ENCODE measurements at places on chromosomes 2 and 18.

DNA sequence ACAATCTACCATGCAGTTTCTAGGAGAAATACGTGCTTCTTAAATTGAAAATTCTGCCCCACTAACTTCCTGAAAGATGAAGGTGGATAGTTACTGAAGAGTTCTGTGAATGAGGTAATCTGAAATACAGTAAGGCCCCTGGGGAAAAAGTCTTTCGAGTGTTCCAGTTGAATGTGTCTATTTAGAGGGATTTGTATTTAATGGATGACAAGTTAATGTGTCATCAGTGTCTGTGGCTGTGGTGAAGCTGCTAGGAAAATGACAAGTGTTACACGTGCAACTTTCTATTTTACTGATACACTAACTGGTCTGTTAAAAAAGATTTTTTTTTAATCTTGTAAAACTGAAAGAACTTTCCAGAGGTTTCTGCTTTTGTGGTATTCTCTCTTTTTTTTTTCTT lies 384.6 kb downstream of the STK39 start:
- DNase-seq, result no peak

DNA sequence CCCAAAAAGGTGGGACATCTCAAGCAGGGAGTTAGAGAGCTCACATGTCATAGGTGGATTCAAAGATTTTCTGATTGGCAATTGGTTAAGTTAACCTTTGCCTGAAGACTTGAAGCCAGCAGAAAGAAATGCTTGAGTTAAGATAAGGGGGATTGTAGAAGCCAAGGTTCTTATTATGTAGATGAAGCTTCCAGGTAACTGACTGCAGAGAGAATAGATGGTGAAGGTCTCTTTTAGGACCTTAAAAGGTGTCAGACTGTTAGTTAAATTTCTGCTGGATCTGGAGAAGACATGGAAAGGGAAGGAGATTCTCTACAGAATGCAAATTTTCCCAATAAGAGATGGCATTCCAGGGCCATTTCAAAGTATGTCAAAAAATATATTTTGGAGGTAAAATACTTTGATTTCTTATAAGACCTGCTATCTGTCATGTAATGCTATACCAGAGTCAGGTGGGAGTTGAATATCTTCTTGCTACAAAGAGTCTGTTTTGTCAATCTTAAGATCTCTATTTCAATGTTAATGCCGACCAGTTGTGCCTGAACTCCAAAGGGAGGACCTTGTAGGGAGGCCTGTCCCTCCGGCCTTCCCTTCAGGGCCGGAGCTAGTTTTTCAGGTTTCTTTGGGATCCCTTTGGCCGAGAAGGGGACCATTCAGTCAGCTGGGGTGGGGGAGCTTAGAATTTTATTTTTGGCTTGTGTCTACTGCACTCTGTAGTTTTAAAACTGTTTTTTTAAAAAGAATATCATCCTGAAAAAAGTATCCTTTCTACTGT lies 280.6 kb downstream of the PTGR3 start:
- no peak for DNase-seq

DNA sequence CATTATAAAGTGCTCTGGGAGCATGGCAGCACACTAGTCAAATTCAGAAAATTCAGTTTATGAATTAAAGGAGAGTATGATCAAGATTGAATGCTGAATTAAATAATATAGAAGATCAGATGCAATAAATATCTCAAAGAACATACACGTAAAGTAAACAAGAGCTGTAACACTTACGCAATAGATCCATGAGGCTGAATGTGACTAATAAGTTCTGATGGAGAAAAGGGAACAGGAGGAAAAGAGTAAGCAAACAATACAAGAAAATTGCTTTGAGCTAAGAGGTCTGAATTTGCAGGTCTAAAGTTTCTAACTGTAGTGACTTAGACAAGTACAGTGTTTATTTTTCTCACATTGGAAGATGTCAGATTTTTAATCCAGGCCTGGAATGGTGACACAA lies 646.7 kb upstream of the ZNF804A start:
- no peak for DNase-seq

DNA sequence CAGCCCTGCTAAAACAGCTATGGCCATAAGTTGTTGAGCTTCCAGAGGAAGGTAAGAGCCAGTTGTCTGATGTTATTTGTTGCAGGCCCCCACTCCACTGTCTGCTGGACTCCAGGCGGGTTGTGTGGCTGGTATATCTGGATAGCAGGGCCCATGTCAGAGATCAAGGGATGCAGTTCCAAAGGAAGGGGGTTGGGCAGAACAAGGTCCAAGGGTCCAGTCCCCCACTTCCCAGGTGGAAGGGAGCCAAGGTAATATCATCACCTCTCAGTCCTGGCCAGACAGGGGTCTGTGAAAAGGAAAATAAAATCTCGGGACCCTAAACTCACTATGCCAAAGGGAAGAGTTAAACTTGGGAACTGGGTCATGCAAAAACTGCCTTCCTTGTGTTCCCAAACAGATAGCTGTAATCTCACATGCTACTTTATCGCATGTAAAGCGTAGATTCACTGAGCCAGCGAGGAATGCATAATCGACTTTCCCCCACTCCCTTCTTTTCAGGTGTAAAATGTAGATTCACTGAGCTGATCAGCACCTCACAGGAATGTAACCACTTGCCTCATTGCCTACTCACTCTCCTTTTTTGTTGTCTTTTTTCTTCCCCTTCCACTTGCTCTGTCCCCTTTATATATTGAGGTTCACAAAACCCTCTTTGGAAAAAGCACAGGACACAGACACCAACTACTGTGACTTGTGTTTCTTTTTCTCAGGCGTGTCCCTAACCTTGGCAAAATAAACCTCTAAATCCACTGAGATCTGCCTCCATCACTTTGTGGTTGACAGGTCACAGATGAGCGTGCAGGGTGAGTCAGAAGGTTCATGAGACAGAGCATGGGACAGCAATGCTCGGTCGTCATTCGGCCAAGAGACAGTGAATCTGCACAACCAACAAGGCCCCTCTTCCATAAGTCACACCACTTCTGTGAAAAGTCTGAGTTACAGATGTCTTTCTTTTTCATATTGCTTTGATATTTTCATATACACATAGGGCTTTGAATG lies 255.3 kb upstream of the SIX2 start:
- no peak for DNase-seq

DNA sequence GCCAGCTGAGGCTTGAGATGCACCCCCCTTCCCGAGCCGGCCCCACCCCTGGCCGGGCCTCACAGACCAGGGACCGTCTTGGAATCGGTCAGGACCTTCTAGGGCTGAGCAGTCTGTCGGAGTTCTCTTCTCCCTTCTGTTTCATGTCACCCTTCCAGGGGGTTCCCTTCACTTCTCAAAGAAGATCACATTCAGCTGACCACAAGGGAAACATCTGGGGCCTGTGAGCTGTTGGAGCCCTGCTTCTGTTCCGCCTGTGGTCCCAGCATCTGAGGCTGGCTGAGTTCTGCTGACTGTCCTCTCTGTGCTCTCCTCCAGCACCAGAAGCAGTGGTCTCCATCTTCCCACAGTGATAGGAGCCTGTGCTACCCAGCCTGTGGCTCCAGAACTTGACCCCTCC lies 106.5 kb downstream of the SEPTIN10 start:
- DNase-seq, result no peak

DNA sequence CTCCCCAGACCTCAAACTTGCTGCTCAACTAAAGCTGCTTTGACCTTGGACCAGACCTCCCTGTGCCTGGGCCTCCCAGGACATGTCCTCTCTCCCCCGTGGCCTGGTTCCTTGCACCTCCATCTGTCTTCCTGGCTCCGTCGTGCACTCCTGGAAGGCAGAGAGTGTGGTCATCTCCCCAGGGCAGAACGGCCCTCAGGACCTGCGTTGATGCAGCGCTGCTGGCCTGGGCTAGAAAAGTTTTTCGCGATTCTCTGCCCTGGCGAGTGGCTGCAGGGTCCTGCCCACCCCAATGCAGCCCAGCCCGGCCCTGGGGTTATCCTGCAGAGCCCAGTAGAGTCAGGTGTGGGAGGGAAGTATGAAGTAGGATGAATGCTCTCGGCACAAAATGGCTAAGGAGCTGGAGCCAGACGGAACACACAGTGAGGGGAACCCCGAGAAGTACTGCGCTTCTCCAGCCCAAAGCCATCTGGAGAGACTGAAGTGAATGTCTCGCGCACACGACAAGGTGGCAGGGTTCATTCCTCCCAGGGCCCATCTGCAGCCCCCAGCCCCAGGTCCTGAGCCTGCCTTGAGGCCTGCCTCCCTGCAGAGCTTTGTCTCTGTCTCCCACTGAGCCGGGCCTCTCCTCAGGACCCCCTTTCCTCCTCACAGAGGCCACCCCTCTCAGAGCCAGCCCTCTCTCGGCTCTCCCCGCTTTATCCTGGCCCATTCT lies 41.7 kb downstream of the ATOH8 start:
- no peak for DNase-seq

- no peak for DNase-seq
Measured at GRCh38 chr2:127157651-127158485, 50.9 kb upstream of the BIN1 start.

DNA sequence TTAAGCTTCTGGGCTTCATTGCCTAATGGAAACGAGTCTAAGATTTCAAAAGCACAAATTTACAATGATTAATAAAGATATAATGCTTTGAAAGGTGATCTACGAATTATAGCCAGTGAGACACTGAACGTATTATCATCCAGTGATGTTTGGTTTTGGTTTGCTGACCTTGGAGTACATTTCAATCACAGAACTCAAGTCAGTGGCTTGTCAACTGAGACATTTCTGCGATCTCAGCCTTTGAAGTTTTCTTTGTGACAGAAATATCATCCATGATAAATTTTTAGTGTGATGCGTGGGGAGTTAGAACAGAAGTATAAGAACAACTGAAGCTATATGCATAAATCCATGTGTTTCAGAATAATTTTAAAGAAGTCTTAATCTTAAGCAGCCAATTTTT lies 263.8 kb downstream of the TCF4 start:
- no peak for DNase-seq

DNA sequence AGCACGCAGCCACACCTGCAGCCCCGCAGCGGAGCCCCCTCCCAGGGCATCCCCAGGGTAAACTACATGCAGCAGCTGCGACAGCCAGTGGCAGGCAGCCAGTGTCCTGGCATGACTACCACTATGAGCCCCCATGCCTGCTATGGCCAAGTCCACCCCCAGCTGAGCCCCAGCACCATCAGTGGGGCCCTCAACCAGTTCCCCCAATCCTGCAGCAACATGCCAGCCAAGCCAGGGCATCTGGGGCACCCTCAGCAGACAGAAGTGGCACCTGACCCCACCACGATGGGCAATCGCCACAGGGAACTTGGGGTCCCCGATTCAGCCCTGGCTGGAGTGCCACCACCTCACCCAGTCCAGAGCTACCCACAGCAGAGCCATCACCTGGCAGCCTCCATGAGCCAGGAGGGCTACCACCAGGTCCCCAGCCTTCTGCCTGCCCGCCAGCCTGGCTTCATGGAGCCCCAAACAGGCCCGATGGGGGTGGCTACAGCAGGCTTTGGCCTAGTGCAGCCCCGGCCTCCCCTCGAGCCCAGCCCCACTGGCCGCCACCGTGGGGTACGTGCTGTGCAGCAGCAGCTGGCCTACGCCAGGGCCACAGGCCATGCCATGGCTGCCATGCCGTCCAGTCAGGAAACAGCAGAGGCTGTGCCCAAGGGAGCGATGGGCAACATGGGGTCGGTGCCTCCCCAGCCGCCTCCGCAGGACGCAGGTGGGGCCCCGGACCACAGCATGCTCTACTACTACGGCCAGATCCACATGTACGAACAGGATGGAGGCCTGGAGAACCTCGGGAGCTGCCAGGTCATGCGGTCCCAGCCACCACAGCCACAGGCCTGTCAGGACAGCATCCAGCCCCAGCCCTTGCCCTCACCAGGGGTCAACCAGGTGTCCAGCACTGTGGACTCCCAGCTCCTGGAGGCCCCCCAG lies 254.1 kb downstream of the GLI2 start:
- no peak for DNase-seq

DNA sequence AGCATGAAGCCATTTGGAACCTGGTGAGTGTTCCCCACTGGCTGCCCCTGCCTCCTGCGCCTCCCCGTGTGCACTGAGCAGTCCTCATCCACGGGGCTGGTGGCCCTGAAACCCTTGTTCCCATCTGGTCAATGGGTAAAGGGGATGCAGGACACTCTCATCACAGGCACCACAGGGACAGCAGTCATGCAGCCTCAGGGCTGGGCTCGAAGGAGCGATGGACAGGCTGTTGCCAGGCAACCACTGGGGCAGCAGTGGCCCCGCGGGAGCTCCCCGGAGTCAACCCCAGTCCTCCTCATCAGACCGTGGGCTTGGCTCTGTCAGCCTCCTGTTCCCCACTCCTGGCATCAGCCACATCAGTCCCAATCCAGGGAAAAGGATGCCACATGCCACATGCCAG lies 509.5 kb downstream of the EIPR1 start:
- no peak for DNase-seq

DNA sequence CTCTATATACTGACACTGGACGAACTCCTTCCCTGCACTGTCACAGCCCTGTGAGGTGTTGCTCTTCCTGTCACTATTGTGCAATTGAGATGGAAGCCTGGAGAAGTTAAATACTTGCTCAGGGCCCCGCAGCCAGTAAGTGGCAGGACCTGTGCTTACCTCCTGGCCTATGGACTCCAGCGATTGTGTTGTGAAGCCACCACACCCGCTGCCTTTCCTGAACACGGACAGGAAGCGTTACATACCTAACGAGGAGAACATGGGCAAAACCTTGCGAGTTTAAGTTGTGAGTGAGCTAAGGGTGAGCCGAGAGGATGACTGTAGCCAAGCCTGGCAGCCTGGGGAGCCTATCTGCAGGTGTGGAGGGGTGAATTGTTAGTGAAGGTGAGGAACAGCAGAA lies 26.1 kb downstream of the RAB31 start:
- no peak for DNase-seq

- no peak for DNase-seq
Measured at GRCh38 chr2:85698184-85698879, 4.2 kb downstream of the GNLY start.

DNA sequence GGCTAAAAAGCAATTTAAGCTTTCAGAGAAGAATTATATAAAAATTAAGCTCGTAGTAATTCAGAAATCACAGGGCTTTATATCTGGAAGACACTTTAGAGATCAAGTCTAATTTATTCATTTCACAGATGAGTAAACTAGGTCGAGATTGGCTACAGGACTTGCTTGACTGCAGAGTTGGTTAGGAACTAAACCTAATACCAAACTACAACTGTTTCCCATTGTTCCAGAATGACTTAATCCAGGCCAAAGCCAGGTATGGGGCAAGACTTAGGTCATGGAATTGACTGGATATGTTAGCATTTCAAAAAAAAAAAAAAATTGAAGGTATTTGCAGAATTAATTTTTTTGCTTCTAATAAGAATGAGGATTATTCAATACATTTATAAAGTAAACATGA lies 146.1 kb downstream of the RIT2 start:
- DNase-seq, result no peak

DNA sequence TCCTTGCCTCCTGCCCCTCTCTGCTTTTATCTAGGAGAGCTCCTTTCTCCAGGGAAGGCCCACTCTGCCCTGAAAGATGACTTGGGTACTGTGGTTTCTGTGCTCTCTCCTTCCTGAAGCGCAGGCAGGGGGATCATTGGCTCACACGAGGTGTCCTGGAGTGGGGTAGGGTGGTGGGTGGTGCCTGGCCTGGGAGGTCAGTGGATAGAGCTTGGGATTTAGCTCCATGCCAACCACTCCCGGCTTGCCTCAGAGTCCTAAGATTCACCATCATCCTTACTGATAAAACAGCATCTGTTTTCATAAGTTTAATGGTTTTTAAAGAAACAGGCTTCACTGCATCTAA lies 63.1 kb downstream of the CIB4 start:
- DNase-seq, result no peak
